NCI-H1092 (cell line): ENCODE measurements at places on chromosomes 3 and 15.
A peak's percentile ranks its signal among the peaks of the same experiment; 100 is the strongest.

DNA sequence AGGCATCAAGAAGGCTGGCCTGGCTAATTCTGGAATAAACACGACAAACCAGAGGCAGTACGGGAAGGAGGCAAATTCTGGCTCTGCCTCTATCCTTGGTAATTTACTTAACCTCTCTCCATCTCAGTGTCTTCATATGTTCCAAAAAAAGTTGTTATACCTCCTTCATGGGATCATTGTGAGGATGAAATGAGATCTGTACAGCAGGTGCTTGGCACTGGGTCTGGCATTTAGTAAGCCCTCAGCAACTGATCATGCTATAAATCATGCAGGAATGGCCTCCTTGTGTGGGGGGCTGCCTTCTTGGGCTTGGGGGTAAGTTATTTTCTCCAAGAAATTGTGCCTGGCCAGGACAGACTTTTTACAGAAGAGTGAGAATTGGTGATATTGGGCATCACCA lies 38.3 kb upstream of the TRA2B start:
- DNase-seq = no peak

GRCh38 chr3:17431004-17431403 lies 311.4 kb downstream of the TBC1D5 start:
- DNase-seq = no peak

DNA sequence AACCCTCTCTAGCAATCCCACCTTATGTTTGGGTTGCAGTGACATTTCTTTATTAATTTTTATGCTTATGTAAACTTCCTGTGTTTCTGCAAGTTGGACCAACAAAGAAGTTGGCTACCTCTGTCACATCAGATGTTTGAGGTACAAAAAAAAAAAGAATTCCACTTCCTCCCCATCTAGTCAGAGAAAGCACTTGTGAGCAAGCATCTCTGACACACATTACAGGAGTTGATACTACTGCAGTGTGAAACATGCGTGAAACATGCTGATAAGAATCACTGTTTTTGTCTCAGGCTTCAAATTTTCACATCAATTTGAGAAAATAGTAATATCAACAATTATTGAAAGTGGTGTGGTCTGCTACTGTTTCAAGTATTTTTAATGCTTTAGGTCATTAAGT lies 1.3 kb downstream of the SCAANT1 start:
- DNase-seq = no peak

DNA sequence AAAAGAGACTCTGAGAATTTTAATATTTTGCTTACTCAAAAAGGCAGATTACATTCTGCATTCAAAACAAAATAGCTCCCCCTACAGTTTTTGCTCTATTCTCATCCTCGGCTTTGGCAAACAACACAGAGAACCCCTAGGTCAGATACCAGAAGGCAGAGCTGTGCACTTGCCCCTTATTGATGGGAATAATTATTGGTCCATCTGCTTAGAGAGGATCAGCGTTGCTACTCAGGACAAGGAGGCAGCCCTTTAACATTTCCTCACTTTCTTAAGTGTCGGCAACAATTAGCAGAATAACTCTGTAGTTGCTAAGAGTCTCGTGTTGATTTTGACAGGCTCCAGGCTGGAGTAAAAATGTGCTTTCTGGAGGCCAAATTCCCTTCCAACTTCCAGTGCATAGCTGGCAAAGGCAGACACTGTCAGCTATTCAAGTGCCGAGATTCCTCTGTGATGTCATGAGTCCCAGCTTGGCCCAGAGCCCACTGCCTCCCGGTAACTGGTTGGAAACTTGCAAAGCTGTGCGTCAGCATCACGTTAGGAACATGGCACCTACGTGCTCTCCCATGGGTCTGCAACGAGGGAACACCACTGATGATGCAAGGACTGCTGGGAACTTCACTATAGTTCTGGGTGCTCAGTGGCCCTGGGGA lies 482.7 kb upstream of the ADAMTS9 start:
- no peak for DNase-seq

DNA sequence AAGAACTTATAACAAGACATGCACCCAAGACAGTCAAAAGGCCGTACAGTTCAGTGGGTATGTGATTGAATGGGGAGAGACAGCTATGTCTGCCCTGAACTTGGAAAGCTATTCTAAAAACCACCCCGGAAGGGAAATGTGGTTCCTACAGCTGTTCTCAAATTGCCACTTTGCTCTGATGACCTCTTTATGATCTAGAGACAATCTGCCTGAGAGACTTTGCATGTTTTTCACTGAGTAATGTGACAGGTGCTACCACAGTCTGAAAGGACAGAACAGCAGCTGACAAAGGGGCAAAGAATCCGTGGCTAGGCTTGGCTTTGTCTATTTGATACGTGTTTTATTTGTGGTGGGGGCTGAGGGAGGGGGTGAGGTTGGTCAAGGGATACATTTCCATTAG lies 148.3 kb upstream of the NPHP3 start:
- DNase-seq = peak; percentile 78

- no peak for DNase-seq
Observed at GRCh38 chr3:123396171-123397049, 52.5 kb downstream of the ADCY5 start.

- DNase-seq = no peak
Observed at GRCh38 chr3:49673121-49673714, 933 bp upstream of the APEH start.

GRCh38 chr3:50162034-50162883 lies 7.1 kb downstream of the SEMA3F start:
- no peak for DNase-seq

- DNase-seq = peak; percentile 36
Observed at GRCh38 chr15:48002767-48003166, 118.0 kb upstream of the SLC24A5 start.

DNA sequence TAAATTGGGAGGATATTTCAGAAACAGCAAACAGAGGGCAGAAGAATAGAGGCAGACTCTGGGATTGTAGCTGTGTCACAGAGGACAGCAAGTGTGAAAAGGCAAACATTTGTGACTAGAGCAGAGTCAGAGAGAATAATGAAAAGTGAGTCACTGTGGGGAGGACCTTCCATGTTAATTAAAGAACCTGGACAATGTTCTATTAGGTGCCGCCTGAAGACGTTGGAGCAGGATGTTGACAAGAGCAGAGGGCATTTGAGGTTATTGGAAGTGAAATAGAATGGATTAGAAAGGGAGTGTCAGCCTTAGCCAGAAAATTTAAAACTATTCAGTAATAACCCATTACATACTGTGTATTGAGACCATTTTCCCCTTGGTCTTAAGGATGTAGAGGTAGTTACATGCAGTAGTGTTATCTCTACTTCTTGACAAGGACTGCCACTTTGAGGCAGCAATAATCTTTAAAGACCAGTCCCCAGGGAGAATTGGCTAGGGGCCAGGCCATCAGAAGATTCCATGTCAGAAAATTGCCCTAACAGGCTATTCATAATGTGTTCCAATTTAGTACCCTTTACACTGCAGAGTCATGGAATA lies 5.8 kb downstream of the ACKR2 start:
- no peak for DNase-seq
